ENCODE measurements at places on chromosomes 6 and 20.

GRCh38 chr6:159234102-159234553, 64.9 kb downstream of the FNDC1 start:
- no peak for DNase-seq

- DNase-seq = no peak
Observed at GRCh38 chr6:162173466-162173865, 554.1 kb downstream of the PRKN start.

DNA sequence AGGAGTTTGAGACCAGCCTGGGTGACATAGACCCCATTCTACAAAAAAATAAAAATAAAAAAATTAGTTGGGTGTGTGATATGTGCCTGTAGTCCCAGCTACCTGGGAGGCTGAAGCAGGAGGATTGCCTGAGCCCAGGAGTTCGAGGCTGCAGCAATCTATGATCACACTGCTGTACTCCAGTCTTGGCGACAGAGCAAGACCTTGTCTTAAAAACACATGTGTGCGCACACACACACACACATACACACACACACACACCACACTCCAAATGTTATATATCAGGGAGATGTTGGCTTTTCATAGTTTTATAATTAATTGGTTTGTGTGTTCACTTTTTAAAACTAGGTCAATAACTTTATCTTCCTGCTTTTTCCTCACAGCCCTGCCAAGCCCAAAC, 110.5 kb downstream of the RTN4IP1 start:
- DNase-seq = no peak

DNA sequence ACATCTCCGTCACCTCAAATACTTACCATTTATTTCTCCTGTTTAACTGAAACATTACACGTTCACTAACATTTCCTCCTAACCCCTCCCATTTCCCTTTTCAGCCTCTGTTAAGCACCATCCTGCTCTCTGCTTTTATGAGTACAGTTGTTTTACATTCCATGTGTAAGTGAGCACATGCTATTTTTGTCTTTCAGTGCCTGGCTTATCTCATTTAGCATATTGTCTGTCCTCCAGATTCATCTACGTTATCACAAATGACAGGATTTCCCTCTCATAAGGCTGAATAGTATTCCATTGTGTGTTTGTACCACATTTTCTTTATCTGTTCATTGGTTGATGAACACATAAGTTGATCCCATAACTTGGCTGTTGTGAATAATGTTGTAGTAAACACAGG, 22.7 kb downstream of the TAF11 start:
- DNase-seq = no peak

GRCh38 chr6:155275808-155276480, 12.1 kb downstream of the CLDN20 start:
- no peak for DNase-seq

DNA sequence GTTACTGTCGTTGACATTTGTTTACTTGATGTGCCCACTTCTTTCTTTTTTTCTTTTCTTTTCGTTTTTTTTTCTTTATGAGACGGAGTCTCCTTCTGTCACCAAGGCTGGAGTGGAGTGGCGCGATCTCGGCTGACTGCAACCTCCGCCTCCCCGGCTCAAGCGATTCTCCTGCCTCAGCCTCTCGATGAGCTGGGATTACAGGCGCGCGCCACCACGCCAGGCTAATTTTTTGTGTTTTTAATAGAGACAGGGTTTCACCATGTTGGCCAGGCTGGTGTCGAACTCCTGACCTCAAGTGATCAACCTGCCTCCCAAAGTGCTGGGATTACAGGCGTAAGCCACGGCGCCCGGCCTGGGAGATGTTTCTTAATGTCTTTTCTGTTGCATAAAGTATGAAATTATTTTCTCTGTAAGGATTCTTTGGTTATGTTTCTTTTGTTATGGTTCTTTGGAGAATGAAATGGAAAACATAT, 33.3 kb upstream of the PRSS16 start:
- no peak for DNase-seq

DNA sequence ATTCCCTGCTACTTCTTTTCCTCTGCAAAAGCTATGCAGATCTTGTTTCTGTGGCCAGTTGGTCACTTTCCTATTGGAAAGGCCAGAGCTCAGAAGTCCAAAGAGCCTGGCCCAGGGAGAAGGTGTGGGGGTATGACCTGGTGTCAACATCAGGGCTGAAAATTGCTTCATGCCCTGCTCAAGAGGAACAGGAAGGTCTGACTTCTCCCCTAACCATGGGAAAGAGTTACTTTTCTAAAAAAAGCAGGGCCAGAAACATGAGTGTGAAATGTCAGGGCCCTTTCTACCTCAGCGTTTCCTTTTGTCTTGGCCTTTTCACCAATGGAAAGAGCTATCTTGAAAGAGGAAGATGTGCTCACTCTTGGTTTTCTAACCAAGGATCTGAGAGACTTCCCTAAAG, 117.4 kb downstream of the MAFB start:
- peak; percentile 60 for DNase-seq

DNA sequence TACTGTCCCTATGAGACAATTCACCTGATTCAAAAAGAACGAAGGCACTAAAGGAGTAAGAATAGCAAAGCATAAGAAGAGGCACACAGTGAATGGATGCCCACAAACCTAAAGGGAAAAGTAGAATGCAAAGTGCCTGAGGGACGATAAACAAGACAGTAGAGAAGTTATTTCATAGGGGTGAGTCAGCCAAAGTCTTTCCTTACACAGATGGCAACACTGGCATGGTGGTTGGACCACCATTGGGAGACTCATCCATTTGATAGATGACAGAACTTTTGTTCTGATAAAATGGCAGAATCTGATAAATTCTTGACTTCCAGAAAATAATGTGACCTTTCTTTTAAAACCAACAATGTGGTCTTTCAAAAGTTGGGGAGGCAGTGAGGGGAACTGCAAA, 148.1 kb upstream of the HDAC2 start:
- DNase-seq = no peak

DNA sequence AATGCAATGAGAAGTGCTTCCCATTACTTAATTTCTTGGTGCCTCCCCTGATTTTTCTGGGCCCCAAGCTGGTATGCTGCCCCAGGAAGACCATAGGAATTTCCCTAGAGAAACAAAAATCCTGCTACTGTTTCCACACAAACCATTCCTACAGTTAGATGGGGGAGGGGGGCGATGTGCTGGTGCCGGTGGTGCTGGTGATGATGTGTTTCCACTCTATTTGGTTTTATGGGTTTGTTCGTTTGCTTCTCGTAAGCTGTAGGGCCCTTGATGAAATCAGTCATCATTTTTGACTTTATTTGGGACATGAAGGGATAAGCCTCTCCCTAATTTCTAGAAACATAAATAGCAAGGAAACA, 105.1 kb downstream of the MKKS start:
- DNase-seq = no peak

DNA sequence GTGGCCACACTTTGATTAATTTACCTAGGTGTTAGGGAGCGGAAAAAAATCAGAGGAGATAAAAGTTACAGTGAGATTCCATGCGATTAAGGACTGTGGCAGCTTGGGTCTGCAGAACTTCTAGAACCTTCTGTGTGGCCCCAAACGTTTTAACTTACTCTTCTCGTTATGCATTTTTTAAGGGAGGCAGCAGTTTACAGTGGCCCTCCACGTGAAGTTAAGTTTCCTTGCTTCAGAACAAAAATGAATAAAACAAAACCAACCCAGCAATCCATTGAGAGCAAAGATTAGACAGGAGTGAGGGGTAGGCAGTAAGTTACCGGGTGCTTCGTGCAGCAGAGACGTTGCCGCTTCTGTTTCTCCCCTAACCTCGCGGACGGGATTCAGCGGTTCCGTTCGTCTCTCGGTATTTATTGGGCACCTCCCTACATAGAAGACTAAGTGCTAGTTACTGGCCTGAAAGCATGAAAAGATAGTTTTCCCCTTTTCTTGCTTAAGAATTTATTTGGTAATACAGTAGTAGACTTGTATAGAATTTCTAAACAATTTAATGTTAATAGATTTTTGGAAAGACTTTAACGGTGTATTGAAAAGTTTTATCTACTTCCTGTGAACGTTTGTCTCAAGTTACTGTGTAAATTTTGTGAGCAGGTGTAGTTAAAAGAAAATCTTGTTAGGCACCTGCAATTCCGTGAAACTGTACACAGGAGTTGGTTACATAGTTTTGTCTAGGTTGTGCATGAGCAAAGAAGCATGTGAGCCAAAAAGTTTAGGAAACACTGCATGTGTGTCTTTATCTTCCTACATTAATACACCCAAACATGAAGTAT, 1.1 kb downstream of the BAG2 start:
- DNase-seq = no peak

- no peak for DNase-seq
Observed at GRCh38 chr20:62444286-62444685, 16.9 kb upstream of the RBBP8NL start.

DNA sequence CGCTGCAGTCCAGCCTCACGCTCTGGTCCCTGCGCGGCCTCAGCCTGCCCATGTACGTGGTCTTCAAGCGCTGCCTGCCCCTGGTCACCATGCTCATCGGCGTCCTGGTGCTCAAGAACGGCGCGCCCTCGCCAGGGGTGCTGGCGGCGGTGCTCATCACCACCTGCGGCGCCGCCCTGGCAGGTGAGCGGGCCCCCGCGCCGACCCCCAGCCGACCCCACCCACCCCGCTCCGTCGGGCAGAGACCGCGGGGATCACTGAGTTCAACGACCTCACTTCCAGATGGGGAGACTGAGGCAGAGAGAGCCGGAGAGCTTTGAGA, 545 bp downstream of the SLC35D3 start:
- DNase-seq = no peak

GRCh38 chr6:34032856-34033255, 113.0 kb downstream of the GRM4 start:
- DNase-seq = no peak

DNA sequence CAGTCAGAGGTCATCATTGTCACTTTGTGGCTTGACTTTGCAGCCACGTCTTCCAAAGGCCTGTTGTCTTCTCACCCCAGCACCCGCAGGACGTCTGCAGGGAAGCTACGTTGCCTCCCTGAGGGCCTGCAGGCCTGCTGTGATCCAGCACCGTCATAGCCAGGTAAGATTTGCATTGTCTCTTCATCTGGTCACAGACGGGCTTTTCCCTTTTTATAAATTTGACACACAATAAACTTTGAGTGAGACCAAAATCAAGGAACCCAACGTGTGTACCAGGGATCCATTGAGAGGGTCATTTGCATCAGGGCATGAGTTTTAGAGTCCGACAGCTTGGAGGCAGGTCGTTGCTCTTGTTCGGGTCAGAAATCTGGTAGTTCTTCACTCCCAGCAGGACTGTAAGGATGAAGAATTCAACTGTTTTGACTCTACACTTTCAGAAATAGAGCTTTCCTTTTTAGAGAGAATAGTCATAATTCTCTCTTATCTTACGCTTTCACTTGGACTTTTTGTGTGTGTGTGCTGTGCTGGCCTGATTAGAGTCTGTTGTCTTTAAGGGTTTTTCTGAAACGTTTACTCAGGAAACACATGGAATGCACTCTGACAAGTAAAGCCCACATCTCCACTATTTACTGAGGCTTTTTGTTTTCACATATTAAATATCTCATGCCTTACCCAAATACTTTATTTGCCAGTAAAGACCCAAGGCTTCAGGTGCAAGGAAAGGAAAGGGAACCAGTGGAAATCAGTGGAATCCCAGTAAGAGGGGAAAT, 177.2 kb upstream of the TAB2 start:
- no peak for DNase-seq

DNA sequence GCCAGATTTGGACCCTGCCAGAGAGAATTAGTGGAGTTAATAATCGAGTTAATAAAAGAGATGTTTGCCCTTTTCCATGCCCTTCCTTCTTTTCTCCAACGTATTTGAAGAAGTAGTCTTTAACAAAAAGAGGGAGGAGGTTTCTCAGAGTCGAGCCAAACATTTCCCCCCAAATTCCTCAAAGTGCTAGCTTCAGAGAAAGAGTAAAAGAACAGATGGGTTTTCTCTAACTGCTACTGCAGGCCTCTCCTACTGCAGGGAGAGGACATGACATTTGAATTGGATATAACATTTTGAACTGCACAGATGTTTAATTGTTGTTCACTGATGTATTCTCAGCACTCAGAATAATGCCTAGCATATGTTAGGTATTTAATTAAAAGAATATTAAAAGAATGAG, 25.5 kb downstream of the RWDD2A start:
- DNase-seq = no peak

DNA sequence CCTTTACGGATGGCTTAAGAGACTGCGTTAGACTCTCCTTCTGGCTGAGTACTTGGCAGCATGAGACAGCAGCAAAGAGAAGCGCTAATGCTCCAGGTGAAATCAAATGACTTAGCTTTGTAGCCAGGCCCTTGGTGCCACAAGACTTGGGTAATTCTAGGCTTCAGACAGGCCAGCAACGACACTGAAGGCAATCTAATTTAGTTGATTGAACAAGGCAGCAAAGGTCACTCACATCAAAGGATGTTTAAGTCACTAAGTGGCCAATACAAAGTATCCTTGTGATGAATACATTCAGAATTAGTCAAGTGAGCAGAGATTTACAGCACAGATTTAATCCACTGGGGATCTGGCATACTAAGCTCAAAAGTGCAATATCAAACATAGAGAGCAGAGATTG, 113.2 kb downstream of the FAM83B start:
- DNase-seq = no peak

- no peak for DNase-seq
Observed at GRCh38 chr6:46203391-46204177, 32.8 kb upstream of the ENPP5 start.

GRCh38 chr6:37137201-37138090, 32.5 kb upstream of the PIM1 start:
- DNase-seq = no peak

DNA sequence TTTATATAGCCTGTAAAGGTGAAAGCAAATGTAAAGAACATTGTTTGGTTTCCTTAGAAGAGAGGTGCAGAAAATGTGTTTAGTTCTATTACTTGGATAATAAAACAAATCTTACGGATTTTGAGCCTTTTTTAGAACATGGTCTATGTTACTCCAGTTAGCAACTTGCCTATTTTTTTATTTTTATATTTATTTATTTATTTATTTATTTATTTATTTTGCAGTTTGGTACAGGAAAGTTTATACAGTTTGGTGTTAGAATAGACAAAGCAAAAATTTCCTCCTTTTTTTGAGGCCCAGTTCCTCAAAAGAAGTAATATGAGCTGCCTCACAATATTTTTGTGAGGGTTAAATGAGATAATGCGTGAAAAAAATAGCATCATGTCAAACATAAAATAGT, 41.6 kb upstream of the EEF1E1 start:
- DNase-seq = no peak

DNA sequence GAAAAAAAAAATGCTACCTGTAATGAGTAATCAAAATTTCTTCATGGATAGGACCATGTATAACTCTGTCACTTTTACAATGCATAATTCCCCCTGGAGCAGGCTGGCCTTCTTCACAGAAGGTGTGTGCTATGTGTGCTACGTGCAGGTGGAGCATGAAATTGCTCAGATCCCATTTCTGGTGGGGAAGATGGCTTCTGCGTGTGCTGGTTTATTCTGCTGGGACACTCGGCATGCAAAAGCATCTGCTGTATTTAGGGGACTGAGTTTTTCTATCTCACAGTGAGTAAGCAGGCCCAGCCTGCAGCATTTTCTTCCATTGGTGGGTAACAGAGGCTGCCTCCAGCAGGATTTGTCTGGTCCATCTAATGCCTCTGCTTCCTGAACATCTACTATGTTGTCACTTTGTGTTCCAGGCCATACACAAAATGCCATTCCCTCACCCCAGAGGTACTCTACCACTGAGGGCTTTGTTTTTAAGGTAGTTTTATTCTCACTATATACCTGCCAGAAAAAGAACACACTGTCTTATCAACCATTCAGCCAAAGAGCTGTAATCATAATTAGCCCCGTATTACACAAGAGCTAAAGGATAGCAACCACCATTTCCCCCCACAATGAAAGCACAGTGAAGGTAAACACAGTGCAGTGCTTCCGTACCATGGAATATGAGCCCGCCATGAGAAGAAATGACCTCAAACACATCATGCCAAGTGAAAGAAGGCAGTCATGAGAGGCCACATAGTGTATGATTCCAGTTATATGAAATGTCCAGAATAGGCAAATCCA, 62.4 kb downstream of the SYNDIG1 start:
- no peak for DNase-seq
